Non-pigmented ciliary epithelial cell (primary cell): ENCODE measurements at places on chromosomes 2 and 18.

DNA sequence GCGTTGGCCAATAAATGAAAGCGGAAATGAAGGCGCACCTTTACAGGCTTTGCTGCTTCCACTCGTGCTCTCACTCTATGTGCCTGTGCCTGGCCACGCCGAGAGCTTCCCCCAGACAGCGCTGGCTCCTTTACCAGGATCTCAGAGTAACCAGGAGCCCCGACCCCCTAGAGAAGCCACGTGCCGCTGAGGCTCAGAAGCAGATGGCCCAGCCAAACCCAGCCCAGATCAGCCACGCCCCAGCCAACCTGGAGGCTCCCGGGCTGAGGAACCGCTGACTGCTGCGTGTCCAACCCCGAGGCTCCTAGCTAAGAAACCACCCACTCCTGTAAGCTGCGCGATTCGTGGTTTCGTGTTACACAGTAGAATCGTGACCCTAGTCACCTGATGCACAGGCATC lies 199.3 kb downstream of the NCK2 start:
- no peak for DNase-seq

- DNase-seq, result no peak
Observed at GRCh38 chr2:133518700-133519344, 49.4 kb downstream of the NCKAP5 start.

GRCh38 chr18:36872329-36872728 lies 43.4 kb downstream of the KIAA1328 start:
- DNase-seq, result no peak

GRCh38 chr2:134261398-134262131 lies 7.7 kb downstream of the MGAT5 start:
- no peak for DNase-seq

- DNase-seq, result no peak
Observed at GRCh38 chr2:179558010-179558934, 293.6 kb upstream of the SESTD1 start.
